Fibroblast of pulmonary artery (primary cell): ENCODE measurements at places on chromosomes 13 and 19.

GRCh38 chr13:60329221-60329923 is 67.6 kb upstream of the TDRD3 start:
- peak; percentile 45 for DNase-seq

DNA sequence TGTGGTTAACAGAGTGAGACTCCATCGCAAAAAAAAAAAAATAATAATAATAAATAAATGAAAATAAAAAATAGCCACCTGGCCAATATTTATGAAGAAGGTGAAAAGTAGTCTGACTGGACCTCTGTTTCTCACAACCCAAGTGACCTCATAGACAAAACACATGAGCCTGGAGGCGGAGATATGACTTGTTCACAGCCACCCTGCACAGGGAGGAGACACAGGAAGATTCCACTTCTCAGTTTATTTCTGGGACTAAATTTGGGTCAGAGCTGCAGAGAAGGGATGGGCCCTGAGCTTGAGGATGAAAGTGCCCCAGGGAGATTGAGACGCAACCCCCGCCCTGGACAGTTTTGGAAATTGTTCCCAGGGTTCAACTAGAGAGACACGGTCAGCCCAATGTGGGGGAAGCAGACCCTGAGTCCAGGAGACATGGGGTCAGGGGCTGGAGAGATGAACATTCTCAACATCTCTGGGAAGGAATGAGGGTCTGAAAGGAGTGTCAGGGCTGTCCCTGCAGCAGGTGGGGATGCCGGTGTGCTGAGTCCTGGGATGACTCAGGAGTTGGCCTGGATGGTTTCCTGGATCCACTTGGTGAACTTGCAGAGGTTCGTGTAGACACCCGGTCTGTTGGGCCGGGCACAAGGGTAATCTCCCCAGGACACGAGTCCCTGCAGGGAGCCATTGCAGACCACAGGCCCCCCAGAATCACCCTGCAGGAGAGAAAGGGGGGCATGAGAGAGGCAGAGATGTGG is 9.6 kb downstream of the KLK5 start:
- no peak for DNase-seq

DNA sequence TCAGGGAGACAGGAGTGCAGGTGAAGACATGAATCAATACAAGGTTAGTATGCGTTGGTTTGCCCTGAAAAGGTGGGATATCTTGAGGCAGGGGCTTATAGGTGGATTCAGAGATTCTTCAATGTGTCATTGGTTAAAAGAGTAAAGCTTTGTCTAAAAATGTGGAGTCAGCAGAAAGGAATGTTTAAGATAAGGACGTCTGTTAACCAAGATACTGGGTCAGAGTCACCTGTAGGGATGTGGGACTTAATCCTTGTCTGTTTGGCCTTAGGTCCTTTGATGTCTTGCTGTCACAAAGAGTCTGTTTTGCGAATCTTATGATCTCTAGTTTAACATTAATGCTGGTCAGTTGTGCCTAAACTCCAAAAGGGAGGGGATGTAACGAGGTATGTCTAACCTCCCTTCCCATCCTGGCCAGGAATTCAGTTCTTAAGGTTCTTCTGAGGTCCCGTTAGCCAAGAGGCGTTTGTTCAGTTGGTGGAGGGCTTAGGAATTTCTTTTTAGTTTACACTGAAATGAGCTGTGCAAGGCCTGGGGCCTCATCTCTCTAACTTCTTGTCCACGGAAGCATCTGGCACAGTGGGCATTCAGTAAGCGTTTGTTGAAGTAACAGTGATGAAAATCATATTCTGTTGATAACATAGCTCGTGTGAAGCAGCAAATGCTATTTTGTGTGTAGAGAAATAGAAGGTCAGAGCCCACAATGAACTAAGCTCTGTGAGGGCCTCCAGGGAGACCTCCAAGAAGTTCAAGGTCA is 96.2 kb upstream of the RNF113B start:
- no peak for DNase-seq

DNA sequence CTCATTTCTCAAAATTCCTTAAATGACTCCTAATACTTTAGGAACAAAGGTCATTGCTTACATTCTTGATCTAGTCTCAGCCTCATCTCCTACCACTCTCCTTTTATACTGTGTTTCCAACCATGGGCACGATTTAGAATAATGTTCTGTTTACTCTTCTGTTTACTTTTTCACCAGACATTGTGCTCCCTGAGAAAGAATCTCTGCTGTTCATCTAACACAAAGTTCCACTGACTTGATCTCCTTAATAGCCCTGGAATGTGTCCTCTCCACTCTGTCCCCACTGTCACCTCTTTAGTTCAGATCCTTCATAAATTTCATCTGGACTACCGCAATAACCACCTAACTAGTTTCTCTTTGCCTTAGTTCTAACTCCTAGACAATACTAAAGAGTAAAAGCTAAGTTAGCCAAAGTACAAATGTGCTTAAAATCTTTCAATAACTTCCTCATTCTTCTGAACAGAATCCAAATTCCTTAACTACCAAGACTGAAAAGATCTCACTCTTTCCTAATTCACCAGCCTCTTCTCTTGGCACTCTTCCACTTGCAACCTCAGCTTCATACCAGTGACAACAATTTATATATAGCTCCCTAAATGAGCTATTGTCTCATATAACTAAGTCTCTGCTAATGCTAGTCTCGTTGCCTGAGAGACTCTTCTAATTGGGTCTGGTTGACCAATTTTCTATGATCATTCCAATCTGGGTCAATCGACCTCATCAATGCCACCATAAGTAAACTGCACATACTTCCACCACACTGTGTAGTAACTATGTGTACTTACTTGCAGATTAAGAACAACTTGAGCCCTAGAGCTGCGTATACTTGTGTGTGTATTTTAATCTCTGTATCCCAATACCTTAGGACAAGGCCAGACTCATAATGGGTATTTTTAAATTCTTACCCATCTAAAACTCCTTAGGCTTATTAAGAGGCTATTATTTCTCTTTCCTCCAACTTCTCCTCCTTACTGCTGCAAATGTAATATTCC is 179.9 kb downstream of the VWA8 start:
- DNase-seq = peak; percentile 81

GRCh38 chr19:38655148-38655824 is 7.8 kb downstream of the ACTN4 start:
- no peak for DNase-seq

GRCh38 chr13:38602266-38602665 is 84.6 kb upstream of the FREM2 start:
- peak; percentile 16 for DNase-seq

- DNase-seq = no peak
Observed at GRCh38 chr13:85405316-85405897, 393.8 kb downstream of the SLITRK6 start.

DNA sequence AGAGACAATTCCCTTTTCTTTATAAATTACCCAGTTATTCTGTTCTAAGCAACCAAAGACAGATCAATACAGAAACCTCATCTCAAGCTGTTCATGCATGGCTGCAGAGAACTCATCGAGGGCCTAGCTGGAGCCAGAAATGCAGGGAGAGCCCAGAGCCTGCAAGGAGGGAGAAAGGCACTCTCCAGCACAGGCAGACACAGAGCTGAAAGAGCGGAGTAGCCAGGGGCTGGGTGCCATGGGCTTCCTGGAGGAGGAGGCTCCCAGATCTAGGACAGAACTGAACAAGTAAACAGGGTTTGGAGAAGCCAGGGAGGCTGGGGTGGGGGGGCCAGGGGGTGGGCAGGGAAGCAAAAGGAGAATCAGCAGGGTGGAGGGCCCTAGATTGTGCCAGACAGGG is 144.2 kb upstream of the ZNF507 start:
- DNase-seq = no peak

- DNase-seq = no peak
Observed at GRCh38 chr19:49862391-49863253, 4.8 kb downstream of the PNKP start.
